ENCODE measurements at places on chromosomes 3 and 15. TPM values are rescaled to one million over a fixed set of nuclear protein-coding genes. Genes with fewer than 3 reads are reported as not detected.

DNA sequence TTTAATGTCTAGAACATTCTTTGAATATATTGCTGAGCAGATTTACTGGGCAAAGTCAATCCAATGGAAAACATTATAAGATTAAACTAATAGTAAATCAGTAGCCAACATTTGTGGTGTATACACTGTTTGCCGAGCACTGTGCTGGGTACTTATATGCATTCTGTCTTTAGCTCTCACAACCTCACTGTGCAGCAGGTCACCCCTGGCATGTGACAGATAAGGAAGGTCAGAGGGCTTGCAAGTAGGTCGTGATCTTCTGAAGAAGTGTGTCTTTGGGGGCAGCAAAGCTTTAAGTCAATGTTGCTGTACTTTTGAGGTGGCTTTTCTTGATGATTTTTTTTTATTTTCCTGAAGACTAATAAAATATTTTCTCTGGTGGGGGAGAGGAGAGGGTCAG is 62.2 kb downstream of the TCAIM start:
- ATAC-seq = no peak

GRCh38 chr15:91894606-91895005 is 41.1 kb downstream of the SLCO3A1 start:
- ATAC-seq = peak; percentile 49

DNA sequence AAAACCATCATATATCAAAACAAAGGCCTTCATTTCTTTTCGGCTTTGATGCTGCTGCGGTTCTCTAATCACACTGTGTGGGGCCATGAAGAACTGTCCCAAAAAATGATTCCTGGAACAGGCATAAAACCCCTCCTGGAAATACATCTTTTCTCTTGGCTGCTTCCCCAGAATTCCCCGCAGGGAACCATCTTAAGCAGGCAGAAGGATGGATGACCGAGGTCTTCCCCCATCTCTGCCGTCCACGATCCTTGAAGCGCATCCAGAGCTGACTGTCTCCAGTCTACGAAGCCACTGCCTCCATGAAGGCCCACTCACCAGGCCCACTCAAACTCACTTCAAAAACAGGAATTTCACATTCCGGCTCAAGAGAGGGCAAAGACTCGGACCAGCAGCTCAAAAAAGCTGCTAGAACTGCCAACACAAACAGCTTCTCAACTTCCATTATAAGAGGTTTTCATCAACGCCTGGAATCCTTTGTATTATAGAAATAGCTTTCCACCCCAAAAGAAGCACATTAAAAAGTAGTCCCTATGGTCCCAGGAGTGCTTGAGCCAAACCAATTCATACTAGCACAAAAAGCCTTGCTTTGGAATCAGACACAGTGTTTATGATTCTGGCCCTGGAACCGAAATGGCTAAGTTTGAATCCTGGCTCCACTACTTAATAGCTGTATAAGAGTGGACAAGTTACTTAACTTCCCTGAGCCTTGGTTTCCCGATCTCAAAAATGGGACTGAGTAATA is 487.5 kb upstream of the WNT5A start:
- ATAC-seq = no peak

DNA sequence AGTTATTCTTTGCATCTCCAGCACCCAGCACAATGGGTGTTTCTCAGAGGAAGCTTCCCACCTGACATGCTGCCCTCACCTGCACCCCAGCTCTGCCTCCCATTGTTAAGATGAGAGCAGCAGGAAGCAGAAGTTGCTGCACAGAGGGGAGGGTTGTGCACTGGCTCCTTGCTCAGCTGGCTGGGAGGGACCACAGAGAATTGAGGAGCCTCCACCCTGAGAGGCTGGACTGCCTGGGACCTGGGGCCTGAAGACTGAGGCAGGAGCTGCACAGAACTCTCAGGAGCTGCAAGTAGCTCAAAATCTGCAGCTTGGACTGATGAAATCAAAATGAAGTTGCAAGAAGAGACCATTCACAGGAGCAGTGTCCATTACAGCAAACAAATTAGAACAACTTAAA is 222.3 kb upstream of the LINGO1 start:
- ATAC-seq = no peak

- peak; percentile 51 for ATAC-seq
Observed at GRCh38 chr15:57158589-57158988, 217.7 kb upstream of the CGNL1 start.

DNA sequence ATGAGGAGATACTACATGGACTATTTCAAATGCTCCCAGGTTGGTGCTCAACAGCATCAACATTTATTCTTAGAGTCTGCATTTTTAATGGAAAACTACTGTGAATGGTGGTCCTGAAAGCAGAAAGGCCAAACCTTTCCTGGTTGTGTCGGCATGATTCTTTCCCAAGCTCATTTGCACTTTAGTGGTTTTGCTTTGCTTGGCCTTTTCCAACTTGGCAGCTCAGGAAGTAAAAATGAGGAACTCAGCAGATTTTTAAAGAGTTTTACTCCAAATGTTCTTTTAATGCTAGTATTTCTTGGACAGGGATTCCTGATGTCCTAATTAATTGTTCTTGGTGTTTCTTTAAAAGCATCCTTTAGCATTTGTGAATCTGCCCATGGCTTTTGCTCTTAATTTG is 197.4 kb downstream of the SLC9A9 start:
- ATAC-seq = no peak

GRCh38 chr15:95953032-95953431 is 377.5 kb upstream of the NR2F2 start:
- no peak for ATAC-seq

DNA sequence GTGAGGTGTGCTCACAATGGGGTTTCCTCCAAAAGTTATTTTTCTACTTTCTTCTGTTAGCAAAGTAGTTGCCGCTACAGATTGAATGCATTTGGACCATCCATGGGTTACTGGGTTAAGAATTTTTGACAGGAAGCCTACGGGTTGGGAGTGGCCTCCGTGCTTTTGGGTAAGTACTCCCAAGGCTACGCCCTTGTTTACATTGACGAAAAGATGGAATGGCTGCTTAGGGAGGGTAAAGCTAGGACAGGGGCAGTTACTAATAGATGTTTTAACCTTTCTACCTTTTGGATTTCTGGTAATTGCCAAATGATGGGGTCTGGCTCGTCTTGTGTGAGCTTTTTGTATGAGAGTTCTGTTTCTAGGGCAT is 20.4 kb upstream of the ATG7 start:
- ATAC-seq = no peak

DNA sequence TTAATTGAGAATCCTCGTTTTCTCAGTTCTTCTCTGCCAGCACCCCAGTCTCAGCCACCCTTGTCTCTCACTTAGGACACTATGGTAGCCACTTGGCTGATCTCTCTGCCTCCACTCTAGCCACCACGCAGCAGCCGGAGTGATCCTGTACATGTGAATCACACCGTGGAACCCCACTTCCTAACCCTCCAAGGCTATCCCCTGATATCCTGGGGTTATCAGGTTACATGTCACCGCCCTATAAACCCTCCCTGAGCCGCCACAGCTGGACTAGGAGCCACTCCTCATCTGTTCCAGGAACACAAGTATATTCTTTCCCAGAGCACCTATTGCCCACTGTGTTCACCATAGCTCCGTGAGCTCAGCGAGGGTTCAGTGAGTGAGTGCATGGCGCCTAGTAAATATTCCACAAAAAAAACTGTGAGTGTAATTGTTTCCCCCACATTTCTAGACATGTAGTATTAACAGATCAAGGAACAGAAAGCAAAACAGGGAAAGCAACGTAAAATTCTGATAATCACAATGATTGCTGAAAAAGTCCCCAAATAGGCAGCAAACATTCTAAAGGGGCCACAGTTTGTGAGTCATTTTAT is 661 bp upstream of the PARP14 start:
- no peak for ATAC-seq

DNA sequence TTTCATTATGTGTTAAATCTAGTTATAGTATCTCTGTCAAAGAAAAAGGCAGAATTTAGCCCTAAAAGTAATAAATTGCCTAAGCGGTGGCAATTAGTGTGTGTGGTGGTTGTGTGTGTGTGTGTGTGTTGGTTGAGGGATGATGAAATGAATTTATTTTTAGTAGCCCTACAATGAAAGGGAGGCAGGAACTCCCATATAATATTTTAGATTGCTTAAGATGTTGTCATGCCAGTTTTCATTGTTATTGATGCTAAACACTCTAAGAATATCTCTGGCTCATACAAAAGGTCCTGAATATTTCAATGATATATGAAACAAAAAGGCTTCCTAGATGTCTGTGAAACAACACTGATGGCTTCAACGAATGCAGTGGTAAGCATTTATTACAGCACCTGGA is 140.6 kb upstream of the TBC1D5 start:
- no peak for ATAC-seq

DNA sequence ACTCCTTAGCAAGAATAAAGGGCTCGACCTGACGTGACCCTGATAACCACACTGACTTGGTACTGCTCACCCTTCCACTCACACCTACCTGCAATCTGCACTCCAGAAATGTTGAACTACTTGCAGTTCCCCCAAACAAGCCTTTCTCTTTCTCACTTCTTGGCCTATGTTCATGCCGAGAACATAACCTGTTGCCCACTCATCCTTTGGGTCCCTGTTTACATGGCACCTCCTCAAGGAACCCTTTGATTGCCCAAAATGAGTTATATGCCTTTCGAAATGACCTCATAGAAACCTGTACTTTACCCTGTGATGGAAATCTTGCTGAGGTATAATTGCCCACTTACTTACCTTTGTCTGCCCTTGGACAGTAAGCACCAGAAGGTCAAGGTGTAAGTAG is 96.2 kb downstream of the TMCO5A start:
- ATAC-seq = no peak

DNA sequence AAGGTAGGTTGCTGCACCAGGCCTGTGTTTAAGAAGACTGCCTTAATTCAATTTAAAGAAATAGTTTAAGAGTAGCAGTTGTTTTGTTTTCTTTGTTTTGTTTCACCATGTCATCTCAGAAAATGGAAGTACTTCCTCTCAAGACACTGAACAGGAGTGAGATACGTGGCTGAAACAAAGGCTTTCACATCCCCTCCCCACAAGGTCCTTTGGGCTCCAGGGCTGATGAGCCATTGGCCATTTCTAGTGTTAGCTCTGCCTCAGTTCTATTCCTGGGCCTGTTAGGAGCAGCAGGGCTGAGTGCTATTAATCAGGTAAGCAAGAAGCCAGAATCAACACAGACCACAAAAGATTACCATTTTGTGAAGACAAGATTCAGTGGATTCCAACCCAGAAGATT is 132.8 kb downstream of the KCNAB1 start:
- no peak for ATAC-seq

GRCh38 chr15:65841121-65841930 is 28.0 kb upstream of the RAB11A start:
- ATAC-seq = no peak

DNA sequence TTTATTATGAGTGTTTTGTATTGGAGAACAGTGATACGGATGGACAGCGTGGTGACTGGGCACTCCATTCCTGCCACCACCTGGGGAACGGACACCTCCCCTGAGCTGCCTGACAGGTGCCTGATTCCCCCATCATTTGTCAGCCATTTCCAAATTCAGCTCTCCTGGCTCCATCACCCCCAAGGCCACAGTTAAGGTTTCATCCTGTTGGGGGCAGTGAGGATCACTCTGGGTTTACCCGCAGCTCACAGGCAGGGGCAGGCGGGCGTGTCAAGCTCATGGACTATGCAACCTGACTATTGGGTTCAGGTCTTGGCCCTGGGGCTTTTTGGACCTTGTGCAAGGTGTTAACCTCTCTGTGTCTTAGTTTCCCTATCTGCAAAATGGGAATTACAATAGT is 76.3 kb downstream of the RAB11A start:
- no peak for ATAC-seq

GRCh38 chr15:40301467-40302179 is 6.1 kb downstream of the PLCB2 start:
- ATAC-seq = peak; percentile 46

DNA sequence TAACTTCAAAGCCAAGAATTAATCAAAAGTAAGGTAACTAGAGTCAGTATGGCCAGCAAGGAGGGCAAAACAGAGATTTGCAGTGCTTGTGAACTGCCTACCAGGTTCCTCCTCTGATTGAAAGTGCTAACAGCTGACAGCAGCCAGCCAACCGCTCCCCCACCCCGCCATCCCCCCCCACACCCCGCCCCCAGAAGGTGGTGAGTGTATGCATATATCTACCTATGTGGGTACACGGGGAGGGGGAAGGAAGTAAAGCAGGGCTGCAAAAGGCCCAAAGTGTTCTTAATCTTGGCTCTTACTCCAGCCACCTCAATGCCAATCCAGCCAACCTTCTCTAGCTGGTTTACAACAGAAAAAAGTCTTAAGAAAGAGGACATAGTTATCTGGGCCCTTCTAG is 50.7 kb downstream of the RAF1 start:
- no peak for ATAC-seq

GRCh38 chr15:90959894-90960293 is 5.2 kb downstream of the RCCD1 start:
- no peak for ATAC-seq

DNA sequence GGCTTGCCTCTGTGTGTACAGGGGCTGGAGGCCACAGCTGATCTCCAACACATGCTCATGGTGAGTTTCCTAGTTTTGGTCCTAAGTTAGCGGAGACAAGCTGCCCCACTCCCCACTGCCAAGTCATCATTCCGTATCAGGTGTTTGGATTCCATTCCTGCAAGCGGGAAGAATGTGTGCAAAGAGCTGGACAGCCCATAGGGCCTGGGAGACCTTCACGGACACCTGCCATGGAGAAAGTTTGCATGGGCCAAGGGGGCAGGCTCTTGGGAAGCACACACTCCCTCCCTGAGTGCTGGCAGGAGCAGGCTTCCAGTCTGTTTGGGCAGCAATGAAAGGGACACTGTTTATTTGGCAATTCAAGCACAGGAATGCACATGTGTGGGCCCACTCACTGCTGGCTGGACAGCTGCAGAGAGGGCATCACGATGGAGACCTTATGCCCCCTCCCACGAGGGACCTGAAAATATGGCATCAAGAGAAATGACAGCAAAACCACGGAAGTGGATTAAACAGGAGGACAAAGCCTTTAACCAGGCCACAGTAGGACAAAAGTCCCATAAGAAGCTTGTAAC is 149.7 kb downstream of the KLF13 start:
- no peak for ATAC-seq

DNA sequence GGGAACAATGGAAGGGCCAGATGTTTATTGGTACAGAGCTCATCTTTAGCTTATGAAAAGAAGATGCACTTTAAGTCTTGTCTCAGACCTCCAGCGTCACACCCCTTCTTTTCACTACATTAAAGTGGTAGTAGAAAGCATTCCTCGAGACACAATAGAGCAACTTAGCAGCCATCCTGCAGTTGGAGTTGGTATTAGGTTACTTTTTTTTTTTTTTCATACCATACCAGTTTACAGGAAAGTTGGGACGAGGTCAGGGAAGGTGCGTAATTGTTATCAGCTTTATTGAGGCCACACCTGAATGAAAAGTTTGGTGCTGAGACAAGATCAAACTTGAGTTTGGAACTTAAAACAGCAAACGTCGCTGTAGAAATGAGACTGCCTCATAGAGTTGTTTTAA is 203.8 kb downstream of the SOX2 start:
- ATAC-seq = peak; percentile 12

ACKR2 gene
- total RNA-seq = 0.26 TPM

HYKK gene
- 0.43 TPM for total RNA-seq

PLXNB1 gene
- total RNA-seq = 30.6 TPM

SNTN gene
- 0.20 TPM for total RNA-seq

AMT gene
- 16.1 TPM for total RNA-seq

TMCO5A gene
- total RNA-seq = 0.10 TPM

SAMD7 gene
- total RNA-seq = 0.08 TPM

TMEM266 gene
- total RNA-seq = 3.9 TPM

Measured in motor neuron (in vitro differentiated cells).